SK-N-MC (cell line): ENCODE measurements at places on chromosomes 4 and X.

GRCh38 chr4:182649698-182650477 is 267.3 kb downstream of the DCTD start:
- DNase-seq = no peak

GRCh38 chr4:89939546-89939945 is 44.9 kb downstream of the MMRN1 start:
- no peak for DNase-seq

DNA sequence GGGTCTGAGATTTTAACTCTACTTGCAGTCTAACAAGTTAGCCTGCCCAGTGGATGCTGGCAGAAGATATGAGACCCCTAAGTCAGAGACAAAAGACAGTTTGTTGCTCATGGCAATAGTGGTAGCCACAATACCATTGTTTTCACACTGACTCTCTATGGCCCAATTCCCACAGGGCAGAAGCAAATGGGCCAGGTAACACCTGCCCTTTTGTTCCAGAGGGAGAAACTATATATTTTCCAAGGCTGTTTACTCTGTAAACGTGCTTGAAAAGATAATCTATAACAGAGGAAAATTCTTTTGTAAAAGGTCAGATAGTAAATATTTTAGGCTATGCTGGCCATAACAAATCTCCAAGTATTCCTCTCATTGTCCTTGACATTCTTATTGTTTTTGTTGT is 57.2 kb upstream of the NPNT start:
- DNase-seq = no peak

DNA sequence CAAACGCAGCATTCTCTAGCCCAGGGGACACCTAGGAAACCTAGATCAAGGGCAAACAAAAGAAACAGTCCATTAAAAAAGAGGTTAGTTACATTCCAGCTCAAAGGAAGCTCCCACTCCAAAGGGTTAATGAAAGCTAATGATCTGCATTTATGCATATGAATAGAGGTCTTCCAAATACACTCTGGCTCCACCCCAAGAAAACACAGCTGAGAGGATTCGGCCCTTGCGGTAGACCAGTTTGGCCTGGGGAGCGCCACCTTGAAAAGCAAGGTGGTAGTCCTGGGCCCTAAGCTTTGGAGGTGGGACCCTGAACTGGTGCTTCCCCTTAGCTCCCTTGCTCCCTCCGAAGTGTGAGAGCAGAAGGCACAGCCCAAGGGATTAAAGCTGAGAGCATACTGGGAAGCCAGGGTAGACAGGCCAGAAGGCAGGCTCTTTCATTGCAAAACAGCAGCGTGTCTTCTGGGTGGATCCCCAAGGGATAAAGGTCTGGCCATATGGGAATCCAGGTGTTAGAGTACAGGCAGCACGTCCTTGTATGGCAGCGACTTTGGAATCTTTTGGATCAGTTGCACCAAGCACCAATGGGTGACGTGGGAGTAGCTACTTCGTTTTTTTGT is 3.7 kb downstream of the GABRQ start:
- no peak for DNase-seq

DNA sequence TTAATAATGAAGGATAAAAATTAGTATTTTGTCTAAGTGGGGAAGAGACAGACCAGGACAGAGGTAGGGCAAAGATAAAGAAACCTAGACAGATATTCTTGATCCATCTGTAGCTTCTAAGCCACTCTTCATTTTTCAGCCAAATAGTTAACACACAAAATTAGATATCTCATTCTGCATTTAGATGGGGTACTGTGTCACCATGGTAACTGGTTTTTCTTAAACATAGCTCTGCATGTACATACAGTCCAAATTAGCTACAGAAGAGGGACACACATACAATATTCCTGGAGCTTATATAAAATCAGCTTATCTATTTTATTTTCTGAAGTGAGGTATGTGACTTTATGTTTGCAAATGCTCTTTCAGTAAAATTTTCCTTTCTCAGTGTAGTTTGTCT is 393.7 kb downstream of the PPP3CA start:
- no peak for DNase-seq

DNA sequence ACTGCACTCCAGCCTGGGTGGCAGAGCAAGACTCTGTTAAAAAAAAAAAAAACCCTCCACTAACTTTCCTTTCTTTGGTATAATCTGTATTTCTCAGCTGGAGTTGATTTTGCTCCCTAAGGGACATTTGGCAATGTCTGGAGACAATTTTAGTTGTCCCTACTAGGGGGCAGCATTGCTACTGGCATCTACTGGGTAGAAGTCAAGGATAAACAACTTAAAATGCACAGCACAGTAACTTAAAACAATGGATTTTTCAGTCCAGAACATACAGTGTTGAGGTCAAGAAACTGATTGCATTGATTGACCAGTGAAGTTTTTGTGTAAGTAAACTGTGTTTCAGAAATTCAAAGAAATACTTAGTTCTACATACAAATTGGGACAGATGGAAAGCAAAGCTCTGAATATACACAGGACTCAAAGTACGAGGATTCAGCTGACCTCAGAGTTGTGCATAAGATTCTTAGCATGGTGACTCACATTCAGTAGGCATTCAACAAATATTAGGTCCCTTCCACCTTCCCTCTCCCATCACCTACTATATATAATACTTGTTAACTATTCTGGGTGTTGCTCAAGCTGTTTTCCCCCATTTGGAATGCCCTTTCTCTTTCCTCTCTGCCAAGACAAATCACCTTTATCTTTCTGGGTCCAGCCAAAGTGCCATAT is 8.8 kb downstream of the DDX53 start:
- DNase-seq = no peak

DNA sequence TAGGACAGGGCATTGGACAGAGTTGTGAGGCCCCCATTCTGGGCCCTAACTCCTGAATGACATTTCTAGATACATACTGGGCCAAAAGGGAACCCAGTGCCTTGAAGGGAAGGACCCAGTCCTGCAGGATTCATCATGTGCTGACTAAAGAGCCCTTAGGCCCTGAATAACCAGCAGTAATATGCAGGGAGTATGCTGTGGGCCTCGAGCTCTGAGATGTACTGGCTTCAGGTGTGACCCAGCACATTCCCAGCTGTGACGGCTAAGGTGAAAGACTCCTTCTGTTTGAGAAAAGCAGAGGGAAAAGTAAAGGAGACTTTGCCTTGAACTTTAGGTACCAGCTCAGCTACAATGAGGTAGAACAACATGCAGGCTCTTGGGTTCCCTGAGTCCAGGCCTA is 138.2 kb upstream of the HUWE1 start:
- no peak for DNase-seq

DNA sequence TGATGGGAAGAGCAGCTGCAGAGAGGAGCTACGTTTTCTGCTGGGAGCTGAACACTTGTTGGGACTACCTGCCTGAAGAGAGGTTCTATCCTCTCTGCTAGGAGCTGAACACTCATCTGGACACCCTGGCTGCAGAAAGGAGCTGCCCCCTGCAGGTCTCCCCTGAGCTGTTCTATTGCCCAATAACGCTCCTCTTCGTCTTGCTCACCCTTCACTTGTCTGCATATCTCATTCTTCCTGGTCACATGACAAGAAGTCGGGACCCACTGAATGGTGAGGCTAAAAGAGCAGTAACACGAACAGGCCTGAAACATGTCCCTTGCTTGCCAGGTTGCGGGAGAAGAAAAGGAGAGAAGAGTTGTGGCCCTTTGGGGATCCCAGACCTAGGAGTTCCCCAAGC is 27.8 kb downstream of the NAA11 start:
- no peak for DNase-seq

DNA sequence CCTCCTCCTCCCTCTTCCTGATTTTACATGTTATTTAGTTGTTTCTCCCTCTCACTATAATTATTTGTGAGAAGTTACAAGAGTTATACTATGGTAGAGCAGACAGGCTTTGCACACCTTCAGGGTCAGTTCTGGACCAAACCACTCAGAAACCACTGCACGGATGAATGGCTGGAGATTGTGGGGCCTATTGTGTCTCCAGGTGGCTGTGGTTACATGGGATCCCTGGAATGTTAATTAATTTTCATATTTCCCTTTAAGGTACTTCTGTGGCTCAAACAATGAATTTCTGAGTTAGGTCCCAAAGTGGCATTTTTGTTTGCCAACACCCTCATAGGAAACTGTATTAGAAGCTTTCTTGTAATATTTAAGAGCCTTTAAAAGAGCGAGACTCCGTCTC is 151.9 kb downstream of the BMPR1B start:
- no peak for DNase-seq

GRCh38 chrX:124239324-124239723 is 93.1 kb upstream of the TEX13D start:
- no peak for DNase-seq

DNA sequence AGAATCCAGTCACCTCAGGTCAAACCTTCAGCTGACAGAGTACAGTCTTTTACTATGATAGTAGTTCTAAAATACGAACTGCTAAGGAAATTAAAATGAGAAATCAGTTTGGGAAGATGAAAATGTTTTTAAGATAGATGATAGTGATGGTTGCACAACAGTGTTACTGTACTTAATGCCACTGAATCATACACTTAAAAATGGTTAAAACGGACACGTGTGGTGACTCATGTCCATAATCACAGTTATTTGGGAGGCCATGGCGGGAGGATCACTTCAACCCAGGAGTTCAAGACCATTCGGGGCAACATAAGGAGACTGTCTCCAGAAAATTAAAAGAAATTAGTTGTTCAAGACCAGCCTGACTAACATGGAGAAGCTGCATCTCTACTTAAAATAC is 41.4 kb downstream of the ABHD18 start:
- DNase-seq = no peak

GRCh38 chr4:94334962-94335361 is 7.7 kb downstream of the HPGDS start:
- no peak for DNase-seq

GRCh38 chr4:92234393-92235176 is 69.2 kb upstream of the GRID2 start:
- peak; percentile 96 for DNase-seq

DNA sequence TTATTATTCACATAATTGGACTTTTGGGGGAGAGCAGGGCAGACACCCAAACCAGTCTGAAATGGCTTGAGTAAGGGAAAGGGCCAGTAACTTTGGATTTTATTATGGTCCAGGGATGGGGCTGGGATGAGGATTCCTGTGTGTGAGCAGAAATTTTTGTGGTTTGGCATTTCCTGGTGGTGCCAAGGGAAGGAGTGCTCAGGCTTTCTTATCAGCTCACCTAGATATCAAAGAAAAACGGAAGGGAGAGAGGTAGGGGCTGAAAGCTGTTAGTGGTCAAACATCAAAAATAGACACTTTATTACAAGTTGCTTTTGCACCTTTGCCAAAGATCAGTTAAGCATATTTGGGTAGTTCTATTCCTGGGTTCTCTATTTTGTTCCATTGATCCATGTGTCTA is 128.5 kb upstream of the DIPK2B start:
- DNase-seq = no peak

DNA sequence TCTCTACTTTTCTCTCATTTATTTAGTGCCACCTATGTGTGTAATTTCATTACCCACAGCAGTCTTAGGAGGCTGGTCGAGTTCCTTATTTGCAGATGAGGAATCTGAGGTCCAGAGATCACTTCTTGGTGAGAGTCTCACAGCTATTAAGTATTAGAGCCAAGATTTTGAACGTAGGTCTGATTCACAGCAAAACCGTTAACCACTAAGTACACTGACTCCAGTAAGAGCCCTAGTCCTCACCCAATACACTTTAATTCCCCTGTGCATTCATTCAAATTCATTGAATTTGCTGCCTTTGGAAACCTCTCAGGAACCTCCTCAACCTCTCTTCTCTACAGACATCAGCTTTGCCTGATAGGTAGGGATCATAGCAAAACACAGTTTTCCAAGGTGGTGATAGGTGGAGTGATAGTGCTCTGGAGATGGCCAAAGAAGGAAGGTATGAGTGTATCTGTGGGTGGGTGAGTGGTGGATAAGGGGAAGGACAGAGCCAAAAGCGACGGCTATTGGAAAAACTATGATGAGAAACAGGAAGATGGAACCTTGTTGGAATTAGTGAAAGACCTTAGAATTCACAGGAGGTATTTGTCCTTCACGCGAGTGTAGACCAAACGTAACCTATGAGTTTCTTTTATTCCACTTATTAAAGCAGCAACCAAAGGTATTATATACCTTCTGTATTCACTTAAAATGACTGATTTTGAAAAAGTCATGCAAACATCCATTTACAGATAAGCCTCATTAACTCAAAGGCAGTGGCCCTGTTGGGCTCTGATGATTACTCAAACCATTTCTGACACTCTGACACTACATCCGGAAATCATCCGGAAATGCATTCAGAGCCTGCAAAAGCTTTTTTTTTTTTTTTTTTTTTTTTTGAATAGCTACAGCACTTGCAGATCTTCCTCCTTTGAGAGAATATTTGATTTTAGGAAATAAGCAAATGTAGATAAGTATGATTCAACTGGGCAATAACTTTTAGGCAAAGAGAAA is 6.3 kb downstream of the FMR1 start:
- DNase-seq = no peak
